ENCODE measurements at places on chromosomes 5 and 9.
A peak's percentile ranks its signal among the peaks of the same experiment; 100 is the strongest.

- DNase-seq: no peak
Observed at GRCh38 chr5:73437101-73437776, 11.3 kb downstream of the FOXD1 start.

DNA sequence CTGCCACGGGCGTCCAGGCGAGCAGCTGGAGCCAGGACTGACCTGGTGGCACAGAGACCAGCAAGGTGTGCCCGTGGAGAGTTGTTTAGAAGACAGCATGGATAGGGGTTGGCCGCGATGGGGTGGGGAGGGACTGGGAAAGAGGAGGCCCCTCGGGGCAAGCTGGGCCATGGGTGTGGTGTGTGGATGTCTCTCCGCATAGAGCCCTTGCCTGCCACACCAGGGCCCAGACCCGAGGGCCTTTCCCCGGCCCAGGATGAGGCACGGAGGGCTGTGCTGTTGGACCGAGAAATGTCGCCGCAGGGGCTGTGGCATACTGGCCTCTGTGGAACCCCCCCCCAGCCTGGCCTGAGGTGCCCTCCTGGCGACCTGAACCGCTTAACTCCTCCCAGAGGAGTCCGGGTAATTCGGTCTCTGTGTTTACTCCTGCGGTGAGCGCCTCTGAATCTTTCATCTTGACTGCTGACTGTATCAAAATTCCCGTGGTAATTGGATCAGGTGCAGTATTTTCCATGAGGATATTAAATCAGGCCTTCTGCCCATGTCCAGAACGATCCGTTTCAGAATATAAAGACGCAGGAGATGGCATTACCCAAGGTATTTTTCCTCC lies 22.5 kb upstream of the LAMC3 start:
- no peak for DNase-seq

GRCh38 chr9:132125944-132126679 lies 35.7 kb upstream of the NTNG2 start:
- DNase-seq: no peak

DNA sequence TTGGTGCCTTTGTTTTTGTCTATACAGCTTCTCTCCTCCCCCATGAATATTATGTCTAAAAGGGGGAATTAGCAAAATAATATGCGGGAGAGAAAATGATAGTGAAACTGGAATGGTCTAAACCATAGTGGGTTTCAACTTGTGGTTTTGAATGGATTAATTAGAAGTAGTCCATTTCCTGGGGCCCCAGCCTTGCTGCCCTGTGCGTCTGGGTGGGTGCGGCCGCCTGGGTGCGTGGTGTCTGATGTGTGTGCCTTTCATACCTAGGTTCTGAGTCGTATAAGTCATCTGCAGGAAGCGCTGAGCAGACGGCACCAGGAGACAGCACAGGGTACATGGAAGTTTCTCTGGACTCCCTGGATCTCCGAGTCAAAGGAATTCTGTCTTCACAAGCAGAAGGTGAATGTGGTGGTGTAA lies 120.0 kb upstream of the CACNA1B start:
- DNase-seq: no peak

GRCh38 chr9:88949425-88949824 lies 41.8 kb upstream of the S1PR3 start:
- no peak for DNase-seq

DNA sequence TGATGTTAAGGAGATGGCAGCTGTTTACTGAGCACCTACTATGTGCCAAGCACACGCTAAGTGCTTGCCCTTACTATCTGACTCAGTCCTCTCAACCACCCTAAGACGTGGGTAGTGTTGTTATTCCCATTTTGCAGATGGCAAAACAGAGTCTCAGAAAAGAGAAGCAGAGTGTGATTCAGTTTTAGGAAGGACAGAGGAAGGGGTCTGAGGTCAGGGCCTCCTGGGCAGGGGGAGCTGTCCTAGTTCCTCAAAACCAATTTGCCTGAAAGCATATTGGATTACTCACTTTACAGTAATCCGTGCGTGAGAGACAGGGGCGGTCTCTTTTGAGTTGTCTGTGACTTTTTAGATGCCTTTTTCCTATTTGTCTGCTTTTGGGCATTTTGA lies 23.2 kb downstream of the DNM1 start:
- DNase-seq: no peak

- DNase-seq: peak; percentile 44
Observed at GRCh38 chr5:172932313-172933017, 26.8 kb upstream of the RPL26L1 start.

DNA sequence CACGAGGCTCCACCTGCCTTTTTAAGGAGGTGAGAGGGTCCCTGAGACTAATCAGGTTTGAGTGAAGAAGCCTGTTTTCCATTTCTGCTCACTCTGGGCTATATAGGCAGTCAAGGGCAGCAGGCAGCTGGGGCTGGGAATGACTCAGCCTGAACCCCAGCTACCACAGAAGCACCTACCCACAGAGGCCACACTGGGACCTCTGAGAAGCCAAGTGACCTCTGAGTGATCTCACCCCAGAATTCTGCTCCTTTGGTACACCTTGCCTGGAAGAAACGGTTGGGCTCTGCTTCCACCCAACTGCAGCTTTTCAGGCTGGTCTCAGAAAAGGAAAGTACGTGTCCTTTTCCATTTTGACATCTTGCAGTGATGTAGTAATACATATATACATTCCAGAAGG lies 6.8 kb downstream of the FAM219A start:
- DNase-seq: no peak

GRCh38 chr9:98575379-98576346 lies 133.1 kb downstream of the GABBR2 start:
- DNase-seq: no peak

DNA sequence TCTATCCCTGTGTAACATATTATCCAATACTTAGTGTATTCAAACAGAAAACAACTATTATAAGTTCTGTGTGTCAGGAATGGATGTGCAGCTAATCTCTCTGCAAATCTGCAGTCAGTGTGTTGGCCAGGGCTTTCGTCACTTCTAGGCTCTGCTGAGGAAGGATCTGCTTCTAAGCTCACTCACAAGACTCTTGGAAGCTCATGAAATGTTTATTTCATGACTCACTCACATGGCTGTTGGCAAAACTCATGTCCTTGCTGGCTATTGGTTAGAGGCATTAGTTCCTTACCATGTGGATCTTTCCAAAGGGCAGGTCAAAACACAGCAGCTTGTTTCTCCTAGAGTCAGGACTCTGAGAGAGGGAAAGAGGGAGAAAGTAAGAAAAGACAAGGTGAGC lies 367.4 kb upstream of the SMARCA2 start:
- DNase-seq: no peak

GRCh38 chr5:65264420-65264819 lies 217.3 kb downstream of the ADAMTS6 start:
- no peak for DNase-seq

DNA sequence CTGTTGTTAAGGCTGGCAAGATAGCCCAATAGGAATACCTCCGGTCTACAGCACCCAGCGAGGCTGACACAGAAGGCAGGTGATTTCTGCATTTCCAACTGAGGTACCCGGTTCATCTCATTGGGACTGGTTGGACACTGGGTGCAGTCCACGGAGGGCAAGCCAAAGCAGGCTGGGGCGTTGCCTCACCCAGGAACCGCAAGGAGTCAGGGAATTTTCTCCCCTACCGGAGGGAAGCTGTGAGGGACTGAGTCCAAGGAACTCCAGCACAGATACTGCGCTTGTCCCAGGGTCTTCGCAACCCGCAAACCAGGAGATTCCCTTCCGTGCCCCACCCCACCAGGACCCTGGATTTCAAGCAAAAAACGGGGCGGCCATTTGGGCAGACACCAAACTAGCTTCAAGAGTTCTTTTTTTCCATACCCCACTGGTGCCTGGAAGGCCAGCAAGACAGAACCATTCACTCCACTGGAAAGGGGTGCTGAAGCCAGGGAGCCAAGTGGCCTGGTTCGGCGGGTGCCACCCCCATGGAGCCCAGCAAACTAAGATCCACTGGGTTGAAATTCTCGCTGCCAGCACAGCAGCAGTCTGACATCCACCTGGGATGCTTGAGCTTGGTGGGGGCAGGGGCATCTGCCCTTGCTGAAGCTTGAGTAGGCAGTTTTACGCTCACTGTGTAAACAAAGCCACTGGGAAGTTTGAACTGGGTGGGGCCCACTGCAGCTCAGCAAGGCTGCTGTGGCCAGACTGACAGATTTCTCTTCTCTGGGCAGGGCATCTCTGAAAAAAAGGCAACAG lies 647.2 kb downstream of the BNC2 start:
- no peak for DNase-seq

DNA sequence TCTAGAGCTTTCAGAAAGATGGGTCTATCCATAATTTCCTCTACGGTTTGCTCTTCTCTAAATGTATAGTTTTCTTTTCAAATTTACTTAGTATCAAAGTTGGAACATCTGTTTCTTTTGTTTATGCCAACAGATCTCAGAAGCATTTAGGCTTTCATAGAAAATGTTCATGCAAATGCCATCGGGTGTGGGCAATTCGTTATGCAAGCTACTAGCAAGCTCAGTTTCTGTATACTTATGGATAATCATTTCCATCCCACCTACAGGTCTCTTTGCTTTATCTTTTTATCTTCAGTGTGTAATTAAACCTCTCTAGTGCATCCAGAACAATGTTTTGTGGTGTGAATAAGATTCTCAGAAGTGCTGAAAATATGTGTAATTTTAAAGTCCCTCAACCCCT lies 59.9 kb downstream of the NUDT12 start:
- no peak for DNase-seq

DNA sequence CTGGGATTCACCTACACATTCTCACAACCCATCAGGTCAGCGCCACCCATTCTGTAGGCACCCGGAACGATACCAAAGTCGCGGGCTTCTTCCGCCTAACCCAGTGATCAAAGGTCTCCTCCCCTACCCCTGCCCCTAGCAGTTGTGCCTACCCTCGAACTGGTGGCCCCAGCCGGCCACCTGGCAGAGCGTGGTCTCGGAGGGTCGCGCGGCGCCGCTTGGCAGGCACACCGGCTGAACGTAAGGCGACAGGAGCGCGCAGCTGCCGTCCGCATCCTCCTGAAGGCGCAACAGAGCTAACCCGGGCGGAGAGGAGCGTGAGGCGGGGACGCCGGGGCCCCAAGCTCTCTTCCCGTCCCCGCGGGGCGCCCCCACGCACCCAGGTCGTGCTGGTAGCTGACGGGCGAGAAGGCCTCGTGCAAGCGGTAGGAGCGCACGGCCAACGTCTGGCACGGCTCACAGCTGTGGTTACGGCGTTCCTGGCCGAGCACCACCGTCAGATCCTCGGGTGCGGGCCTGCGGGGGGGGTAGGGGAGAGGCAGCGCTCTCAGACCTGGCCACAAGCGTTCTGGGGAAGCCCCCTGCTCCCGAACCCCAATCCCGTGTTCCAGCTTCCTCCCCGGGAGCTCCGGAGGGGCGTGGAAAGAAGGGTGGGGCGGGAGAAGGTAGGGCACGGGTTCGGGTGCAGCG lies 2.8 kb upstream of the PFN3 start:
- no peak for DNase-seq

- no peak for DNase-seq
Observed at GRCh38 chr9:132662152-132662945, 7.4 kb downstream of the DDX31 start.

DNA sequence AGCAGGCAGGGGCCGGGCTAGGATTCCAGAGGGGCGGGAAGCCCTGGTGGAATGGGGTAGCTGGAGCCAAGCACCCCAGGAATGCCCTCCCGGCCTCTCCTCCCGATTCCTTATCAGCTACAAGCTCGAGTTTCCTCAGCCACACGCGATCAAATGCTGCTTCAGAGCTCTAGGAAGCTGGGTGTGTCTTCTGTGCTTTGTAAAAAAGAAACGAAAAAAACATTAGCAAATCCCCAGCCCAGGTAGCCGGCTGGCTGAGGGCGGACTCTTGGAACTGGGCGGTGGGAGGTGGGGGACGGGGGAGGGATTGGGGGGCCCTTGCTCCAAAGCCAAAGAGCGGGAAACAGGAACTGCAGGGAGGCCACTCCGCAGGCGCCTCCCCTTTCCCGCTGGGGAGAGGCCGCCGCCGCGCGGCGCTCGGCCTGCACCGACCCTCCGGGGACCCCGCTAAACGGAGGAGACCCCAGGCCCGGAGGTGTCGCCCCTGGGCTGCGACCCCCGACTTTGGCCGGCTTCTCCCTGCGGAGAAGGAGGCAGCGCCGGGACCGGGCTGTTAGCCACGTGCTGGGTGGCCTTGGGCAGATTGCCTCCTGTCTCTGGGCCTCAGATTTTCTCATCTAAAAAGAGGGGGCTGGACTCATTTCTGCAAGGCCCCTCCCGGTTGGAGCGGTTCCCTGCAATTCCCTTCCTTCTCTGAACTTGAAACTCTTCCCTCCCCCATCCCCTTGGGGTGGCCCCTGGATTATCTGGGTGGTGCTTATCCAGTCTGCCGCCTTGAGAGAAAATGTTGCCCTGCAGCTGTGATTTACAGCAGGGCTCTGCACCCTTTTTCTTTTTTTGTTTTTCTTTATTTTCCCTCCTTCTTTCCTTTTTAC lies 40.9 kb upstream of the FABP6 start:
- no peak for DNase-seq

DNA sequence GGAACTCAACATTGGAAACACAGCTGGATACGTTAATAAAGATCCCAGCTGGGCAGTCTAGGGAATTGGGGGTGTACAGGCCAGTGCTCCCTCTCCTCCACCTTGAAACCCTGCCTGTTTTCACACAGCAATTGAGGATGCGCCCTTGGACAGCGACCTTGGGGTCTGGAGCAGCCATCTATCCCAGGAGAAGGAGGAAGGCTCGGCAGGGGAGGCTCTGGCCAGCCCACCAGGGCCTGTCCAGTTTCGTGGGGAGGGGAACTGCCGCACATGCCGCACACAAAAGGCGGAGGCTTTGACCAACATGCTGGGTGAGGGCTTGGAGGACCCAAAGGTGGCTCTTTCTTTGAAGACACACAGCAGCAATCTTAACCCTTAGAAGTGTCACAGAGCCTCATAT lies 1.4 kb downstream of the COL23A1 start:
- no peak for DNase-seq

DNA sequence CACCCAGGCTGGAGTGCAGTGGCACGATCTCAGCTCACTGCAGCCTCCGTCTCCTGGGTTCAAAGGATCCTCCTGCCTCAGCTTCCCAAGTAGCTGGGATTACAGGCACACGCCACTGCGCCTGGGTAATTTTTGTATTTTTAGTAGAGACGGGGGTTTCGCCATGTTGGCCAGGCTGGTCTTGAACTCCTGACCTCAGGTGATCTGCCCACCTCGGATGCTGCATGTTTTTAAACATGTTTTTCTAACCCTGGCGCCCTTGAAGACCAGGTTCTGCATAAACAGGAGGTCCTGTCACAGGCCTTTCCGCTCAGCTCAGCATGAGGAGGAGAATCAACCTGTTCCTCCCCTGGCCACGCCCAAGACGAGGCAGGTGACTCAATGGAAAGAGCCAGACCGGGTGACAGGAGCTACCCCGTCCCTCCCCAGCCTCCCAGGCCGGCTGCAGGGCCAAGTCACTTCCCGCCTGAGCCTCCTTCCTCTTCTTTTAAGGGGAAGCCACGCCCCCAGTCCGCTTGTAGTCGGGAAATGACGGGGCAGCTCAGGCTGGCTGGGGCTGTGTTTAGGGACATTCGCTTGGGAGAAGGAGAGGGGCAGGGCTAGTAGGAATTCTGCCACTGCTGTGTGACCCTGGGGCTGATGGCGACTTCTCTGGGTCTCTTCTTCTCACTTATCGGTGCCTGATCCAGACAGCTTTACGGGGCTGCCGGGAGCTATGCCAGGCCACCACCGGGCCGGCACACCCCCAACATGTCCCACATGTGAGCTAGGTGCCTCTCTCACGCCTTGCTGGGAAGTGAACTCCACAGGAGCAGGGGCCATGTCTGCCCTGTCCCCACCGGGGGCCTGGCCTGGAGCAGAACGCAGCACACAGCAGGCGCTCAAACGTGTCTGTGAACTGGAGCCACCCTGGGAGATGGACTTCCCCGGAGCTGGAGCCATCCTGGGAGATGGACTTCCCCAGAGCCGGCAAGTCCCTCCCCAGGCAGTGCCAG lies 6.1 kb downstream of the NOTCH1 start:
- peak; percentile 86 for DNase-seq

- DNase-seq: no peak
Observed at GRCh38 chr9:116671605-116672004, 15.5 kb upstream of the TRIM32 start.
